ENCODE measurements at places on chromosomes 2 and 18.

DNA sequence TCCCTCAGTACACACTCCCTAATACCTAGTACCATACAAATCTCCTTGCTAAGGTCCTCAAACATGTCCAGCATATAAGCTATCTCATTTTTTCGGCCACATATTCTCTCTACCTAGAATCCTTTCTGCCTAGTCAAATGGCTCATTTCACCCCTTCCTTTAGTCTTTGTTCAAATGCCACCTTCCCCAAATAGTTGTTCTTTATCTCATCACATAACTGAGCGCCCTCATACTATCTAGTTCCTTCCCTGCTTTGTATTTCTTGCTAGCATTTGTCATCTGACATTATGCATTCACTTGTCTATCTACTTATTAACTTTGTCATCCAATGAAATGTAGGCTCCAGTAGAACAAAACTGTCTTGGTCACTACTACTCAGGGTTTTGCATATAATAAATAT lies 35.5 kb downstream of the RPRD1A start:
- no peak for DNase-seq

DNA sequence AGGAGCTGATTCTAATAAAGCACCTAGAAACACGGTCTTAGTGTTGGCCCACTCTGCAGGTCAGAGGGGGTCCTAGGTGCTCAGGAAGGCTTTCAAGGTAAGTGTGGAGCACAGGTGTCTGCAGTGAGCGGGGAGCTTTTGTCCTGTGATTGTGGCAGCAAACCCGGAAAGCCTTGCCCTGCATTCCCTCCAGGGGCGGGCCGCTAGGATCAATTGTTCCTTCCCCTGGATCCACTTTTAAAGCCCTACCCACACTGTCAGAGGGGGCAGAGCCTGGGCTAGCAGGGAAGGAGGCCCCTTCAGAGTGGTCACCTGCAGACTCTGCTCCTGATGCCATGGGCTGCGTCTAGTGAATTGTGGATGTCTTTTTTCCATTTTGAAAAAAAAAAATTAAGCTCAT lies 176.0 kb downstream of the CTIF start:
- no peak for DNase-seq

GRCh38 chr2:39524756-39525635 lies 87.9 kb upstream of the MAP4K3 start:
- DNase-seq, result no peak

DNA sequence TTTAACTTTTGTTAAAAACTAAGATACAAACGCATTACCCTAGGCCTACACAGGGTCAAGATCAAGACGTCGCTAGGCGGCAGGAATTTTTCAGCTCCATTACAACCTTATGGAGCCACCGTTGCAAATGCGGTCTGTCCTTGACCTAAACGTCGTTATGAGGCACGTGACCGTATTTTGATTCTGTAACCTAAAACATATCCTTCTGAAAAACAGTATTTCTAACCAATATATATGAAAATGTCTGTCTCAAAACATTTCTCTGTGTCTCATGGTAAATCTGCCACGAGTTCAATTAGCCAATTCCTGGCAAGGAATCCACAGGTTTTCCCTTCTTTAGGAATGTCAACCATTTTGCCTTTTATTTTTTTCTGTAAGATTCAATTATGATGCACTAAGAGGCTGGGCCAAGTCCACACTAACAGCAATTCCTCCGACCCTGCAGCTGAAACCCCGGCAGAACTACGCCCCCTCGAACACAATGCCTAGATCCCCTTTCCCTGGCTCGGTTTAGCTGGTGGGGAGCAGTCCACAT lies 1.7 kb downstream of the RTN4 start:
- no peak for DNase-seq

GRCh38 chr2:17107151-17107550 lies 411.1 kb downstream of the RAD51AP2 start:
- DNase-seq, result no peak

GRCh38 chr18:24273596-24273995 lies 124.0 kb downstream of the OSBPL1A start:
- DNase-seq, result no peak

DNA sequence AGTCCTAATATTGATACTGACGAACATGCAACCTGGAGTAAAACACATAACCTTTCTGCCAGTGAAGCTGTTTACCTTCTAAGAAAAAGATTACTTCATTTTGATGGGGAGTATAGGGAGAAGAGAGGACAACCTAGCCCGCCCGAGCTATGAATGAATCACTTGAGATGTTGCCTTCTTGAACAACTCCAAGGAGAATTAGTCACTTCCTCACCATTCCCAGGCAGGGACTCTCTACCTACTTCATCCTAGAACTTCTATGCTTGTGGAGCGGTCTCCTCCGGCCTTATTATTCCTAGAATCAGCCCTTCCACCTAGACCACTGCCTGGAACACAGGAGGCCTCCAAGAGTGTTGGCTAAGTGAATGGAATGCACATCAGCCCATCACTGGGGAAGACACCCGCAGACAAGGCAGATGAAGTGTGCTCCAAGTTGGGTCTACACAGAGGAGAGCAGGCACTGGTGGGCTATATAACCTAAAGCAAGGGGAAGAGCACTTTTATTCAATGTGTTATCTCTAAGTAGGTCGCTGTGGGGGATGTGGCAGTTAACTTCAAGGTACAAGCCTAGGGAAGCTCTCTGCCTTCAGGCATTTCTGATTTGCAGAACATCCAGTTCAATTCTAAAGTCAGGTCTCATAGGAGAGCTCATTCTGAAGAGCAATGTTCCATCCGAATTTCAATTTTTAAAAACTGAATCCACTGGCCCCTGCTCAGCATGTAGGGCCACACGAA lies 57.4 kb downstream of the STK39 start:
- no peak for DNase-seq

DNA sequence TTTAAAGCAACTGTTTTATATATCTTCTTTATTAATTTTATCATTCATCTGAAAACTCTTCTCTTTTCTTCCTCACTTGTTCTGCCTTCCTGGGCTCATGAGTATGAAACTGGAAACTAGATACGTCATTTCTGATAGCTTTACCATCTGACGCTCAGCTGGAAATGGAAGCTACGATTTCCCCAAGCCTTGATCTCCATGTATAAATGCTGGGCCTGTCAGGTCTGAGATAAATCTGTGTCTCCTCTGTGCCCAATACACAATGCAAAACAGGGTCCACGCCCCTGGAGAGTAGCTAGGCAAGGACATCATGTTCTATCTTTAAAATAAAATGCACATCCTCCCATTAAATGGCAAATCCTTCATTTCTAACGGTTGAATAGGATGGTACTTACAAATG lies 238.4 kb downstream of the AFF3 start:
- no peak for DNase-seq

- no peak for DNase-seq
Measured at GRCh38 chr18:68316636-68317035, 398.3 kb downstream of the TMX3 start.

DNA sequence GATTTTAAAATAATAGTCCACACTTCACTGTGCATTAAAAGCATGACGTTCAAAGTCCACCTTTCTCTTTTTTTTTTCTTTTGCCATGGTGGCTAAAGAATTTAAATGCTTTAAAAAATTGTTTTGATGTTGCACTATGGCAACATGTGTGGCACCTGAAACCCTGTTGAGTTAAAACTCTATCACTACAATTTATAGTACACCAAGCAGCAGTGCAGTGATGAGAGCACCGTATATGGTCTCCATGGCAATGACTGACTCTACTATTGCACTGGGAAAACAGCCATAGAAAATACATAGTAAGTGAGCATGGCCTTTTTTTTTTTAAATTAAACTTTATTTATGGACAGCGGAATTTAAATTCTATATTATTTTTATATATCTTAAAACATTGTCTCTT lies 298.8 kb downstream of the FIGN start:
- no peak for DNase-seq

DNA sequence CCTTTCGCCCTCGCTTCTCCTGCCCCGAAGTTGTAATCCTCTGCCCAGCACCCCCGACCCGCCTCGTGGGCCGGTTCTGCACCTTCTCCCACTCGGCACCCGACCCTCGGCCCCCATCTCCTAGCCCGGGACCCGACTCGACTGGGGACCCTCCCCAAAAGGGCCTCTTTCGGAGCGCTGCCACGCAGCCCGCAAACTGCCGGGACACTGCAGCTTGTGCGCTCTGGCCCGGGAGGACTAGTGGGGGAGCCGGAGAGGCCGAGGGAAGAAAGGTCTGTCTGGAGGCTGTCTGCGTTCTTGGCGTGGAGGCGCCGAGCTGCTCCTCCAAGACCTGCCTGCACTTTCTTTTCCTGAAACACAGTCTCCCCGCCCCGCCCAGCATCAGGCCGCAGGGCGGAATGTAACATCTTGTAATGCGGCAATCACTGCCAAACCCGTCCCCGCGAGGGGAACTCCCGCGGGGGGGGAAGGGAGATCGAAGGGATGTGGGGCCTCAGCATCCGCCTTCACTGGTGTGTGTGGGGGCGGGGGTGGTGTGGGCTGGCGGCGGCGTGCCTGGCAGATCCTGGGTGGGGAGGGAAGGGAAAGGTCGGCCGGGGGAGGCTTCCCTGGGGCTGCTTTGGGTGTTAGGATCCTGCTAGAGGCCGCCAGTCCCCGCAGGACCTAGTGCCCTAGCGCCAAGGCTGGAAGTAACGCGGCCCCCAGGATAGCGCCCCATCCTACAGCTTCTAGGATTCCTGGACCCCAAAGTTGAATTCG lies 7.4 kb downstream of the DLX2 start:
- no peak for DNase-seq

GRCh38 chr2:76667821-76668271 lies 854.3 kb downstream of the LRRTM4 start:
- no peak for DNase-seq

GRCh38 chr18:50080932-50081560 lies 113.9 kb downstream of the MYO5B start:
- no peak for DNase-seq

GRCh38 chr18:60245096-60245495 lies 127.5 kb downstream of the MC4R start:
- no peak for DNase-seq

DNA sequence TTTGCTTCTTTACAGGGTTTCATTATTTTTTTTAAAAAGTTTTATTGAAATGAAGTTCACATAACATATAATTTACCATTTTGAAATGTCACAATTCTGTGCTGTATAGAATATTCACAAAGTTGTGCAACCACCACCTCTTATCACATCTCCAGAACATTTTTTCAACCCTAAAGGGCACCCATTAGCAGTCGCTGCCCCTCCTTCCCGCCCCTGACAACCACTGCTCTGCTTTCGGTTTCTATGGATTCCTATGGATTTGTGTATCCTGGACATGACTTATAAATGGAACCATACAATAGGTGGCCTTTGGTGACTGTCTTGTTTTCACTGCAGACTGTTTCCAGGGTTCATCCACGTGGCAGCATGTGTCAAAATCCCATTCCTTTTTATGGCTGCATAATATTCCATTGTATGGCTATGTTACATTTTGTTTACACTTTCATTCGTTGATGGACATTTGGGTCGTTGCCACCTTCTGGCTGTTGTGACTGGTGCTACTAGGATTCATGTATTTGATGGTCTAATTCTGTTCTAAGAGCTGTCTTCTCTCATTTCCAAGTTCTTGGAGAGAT lies 52.6 kb downstream of the SH3BP4 start:
- DNase-seq, result no peak

DNA sequence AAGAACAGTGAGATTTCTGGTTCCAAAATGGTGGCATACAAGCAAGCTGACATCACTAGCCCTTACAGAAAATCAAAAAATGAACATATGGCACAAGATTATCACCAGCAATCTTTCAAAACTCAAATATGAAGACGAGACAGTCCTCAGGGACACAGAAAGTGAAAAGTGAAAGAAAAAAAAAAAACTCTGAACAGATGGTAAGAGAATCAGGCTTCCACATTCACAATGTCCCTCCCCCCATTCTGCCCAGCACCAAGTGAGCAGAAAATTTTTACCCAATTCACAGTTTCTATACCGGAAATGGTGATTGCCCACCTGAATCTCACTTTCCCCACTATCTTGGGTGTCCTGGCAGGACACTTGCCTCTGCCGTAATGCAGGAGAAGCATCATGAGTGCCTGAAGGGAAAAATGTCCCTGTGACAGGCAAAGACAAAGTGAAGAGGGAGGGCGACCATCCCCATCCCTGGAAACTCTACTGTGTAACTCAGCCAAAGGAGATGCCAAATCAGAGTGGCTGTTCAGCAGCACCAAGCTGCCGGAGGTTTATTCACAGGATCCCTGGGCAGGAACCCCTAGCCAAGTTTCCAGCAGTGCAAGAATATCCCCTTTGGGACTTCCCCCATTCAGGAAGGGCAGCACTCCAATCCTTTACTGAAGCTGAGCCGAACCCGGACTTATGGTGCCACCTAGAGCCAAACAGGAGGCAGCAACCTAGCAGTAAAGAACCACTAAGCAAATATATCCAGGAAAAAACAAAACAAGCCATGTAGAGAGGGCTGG lies 312.2 kb downstream of the LRATD1 start:
- DNase-seq, result peak; percentile 8

GRCh38 chr2:223696719-223697118 lies 94.6 kb upstream of the SCG2 start:
- DNase-seq, result no peak

DNA sequence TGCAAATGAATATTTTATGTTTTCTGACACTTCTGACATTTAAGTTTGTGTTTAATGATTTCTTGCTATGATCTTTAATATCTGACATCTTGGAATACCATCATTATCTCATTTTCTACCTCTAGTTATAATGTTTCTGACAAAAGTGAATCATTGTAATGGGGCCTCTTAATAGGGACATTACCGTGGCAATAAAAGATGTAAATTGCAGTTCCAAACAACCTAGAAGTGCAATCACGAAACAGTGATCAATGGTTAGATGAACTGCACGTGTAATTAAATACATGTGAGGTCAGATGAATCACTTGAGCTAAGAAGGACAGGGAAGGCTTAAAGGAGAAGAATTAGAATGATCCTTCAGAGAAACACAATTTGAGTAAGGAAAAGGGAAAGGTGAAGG lies 1078.3 kb downstream of the DPP10 start:
- DNase-seq, result no peak

GRCh38 chr2:173126819-173127218 lies 51.2 kb downstream of the MAP3K20 start:
- DNase-seq, result no peak

GRCh38 chr18:23585007-23585871 lies 1.1 kb downstream of the NPC1 start:
- no peak for DNase-seq

- DNase-seq, result no peak
Measured at GRCh38 chr18:62612289-62612645, 89.4 kb downstream of the ZCCHC2 start.
